Naive thymus-derived CD4-positive, alpha-beta T cell (primary cell): ENCODE measurements at places on chromosomes 13 and 19. TPM values are rescaled to one million over a fixed set of nuclear protein-coding genes. Genes with fewer than 3 reads are reported as not detected.

PSMD8 gene
- total RNA-seq: 75.8 TPM

VAV1 gene
- 97.2 TPM for total RNA-seq

SIGLEC9 gene
- total RNA-seq: 2.2 TPM

SCAF1 gene
- total RNA-seq: 35.0 TPM

GRCh38 chr19:2802826-2803225, 16.8 kb upstream of the ZNF554 start:
- DNase-seq: no peak

GRCh38 chr13:48437371-48437770, 24.5 kb upstream of the LPAR6 start:
- DNase-seq: no peak

DNA sequence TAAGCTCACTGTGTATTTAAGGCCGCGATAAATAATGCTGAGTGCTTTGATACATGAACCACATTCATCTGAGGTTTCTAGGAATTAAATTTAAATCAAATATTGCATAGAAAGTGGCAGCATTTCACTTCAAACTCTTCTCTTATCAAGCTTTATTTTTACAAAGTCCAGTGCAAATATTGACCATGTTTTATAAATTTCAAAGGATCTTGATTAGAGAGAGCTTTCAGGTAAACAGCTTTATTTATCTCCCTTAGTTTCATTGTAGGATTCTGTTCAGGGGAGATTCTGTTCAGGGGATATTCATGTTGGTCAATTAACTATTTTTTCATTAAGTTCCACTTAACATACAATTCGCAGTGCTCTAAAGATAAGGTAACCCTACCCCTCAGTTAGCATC, 249.7 kb upstream of the IRS2 start:
- no peak for DNase-seq

DNA sequence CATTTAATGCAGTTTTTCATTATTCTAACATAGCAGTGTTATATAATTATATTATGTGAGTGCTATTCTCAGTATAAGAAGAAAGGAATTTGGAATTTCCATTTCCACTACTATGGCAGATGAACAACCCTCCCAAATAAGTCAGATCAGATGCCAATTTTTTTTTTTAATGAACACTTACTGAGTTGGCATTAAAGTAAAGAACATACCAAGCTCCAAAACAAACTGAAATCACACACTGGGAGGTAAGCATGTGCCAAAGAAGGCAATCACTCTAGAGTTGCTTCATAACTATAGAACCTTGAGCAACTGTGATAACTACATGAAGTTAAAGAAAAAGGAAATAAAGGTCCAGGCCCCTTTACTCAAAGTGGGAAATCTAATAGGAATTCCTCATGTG, 90.3 kb downstream of the RNF17 start:
- DNase-seq: no peak

DNA sequence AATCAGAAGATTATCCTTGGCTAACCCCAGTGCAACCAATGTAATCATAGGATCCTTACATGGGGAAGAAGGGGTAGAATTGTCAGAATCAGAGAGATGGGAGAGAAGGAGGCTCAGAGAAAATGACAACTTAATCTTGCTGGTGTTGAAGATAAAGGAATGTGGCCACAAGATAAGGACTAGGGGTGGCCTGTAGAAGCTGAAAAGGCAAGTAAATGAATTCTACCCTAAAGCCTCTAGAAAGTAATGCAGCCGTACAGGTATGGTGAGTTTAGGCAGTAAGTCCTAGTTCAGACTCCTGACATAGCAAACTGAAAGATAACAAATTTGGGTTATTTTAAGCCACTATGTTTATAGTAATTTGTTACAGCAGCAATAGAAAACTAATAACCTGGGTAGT, 718.5 kb downstream of the SLITRK6 start:
- DNase-seq: no peak

DNA sequence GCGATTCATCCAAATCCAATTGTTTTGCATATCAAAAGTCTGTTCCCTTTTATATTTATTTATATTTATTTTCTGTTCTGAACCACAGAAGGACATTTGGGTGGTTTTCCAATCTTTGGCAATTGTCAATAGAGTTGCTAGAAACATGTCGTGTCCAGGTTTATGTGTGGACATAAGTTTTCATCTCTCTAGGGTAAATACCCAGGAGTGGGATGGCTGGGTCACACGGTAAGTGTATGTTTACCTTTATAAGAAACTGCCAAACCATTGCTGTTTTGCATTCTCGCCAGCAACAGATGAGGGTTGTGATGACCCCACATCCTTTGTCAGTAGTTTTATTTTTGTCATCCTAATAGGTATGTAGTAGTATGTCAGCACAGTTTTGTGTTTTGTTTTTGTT, 12.5 kb downstream of the AP1M1 start:
- no peak for DNase-seq

- no peak for DNase-seq
Observed at GRCh38 chr13:79966493-79966895, 374.4 kb downstream of the SPRY2 start.

GRCh38 chr19:3320354-3320670, 46.1 kb upstream of the NFIC start:
- DNase-seq: no peak

DNA sequence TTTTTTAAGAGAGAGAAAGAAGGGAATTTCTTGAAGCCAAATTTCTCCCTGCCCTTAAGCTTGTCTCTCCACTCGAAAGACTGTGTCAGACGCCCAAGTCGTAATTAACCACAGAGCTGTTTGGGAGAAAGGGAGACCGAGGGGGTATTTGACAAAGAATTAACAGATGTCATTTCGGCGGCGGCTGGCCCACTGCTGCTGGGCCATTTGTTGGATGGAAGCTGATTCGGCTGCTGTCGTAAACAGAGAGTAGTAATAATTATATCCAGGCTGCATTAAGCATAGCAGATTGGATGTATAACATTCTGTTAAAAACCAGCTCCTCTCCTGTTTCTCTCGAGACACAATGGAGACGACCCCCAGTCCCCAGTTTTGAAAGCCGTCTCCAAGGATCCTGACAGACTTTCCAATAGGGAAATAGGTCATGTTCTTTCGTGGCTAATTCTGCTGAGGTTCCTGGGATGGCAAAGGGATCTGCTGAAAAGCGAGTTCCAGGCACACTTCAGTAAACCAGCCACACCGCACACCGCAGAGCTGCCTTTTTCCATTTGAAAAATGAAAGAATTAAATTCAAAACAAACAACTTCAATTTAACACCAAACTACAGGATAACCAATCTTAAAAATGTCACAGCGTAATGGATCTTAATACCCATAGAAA, 71.5 kb downstream of the KCTD15 start:
- no peak for DNase-seq

DNA sequence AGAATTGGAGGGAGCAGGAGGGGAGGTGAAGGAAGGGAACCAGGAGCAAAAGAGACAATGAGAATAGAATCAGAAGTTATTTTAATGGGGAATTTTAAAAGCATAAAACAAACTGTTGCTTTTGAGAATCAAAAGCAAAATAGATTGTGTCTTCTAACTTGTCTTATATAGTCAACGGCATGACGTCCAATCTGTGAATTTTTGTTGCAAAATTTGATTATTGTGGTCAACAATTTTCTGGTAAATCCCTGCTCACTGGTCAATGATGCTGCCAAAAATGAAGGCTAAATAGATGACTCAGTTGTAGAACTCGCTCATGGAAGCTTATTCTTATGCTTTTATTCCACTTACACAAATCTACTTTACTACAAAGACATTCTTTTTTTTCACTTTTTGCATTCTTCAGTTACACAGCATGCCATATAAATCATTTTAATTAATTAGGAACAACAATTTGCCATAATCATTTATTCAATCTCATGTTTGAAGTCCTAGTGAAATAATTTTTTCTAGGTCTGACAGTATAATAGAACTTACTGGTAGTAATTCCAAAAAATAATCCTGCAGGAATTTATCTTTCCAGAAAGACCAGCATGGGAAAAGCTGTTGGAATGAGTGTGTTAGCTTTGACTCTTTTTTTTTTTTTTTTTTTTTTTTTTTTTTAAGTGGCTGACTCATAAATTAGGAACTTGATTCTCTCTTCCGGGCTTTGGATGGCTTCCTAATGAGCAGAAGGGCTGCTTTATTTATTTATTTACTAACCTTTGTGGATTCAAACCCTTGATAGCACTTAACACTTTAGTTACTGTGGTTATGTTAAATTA, 256.9 kb downstream of the SPRY2 start:
- no peak for DNase-seq

GRCh38 chr19:3668331-3669081, 31.8 kb downstream of the PIP5K1C start:
- no peak for DNase-seq

GRCh38 chr13:39538816-39539790, 63.9 kb downstream of the LHFPL6 start:
- DNase-seq: no peak

DNA sequence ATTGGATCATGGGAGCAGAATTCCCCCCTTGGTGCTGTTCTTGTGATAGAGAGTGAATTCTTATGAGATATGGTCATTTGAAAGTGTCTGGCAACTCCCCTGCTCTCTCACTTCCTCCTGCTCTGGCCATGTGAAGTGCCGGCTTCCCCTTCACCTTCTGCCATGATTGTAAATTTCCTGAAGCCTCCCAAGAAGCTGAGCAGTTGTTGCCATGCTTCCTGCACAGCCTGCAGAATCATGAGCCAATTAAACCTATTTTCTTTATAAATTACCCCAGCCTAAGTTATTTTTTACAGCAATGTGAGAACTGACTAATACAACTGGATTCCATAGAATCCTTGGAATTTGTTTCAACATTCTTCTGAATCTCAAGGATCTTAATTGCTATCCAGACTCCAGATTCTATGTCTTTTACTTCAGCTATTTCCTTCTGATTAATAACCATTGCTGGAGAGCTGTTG, 328.1 kb downstream of the SLITRK5 start:
- no peak for DNase-seq

DNA sequence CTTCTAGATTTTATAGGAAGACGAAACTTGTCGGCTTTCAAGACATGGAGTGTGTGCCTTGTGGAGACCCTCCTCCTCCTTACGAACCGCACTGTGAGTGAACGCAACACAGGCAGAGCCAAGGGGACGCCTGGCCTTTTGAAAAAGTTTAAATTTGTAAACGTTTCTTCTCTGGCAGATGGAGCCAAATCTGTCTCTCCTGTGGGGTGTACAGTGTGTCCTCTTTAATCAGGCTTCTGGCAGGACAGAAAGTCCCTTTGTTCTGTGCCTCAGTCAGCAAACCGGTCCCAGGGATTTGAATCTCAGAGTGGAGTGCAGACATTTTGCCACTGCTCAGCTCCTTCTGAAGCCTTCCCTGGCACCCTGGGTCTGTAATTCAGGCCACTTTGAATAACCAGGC, 56.5 kb downstream of the TNFRSF19 start:
- DNase-seq: no peak

- no peak for DNase-seq
Observed at GRCh38 chr19:45547965-45548609, 36.5 kb downstream of the OPA3 start.

- no peak for DNase-seq
Observed at GRCh38 chr19:14072535-14073260, at the start of gene MISP3. TSS of gene MISP3 (plus strand) at chr19:14072786. CDS start at chr19:14073310, 524 bp downstream.

- no peak for DNase-seq
Observed at GRCh38 chr19:11191934-11192333, 5.4 kb downstream of the KANK2 start.

DNA sequence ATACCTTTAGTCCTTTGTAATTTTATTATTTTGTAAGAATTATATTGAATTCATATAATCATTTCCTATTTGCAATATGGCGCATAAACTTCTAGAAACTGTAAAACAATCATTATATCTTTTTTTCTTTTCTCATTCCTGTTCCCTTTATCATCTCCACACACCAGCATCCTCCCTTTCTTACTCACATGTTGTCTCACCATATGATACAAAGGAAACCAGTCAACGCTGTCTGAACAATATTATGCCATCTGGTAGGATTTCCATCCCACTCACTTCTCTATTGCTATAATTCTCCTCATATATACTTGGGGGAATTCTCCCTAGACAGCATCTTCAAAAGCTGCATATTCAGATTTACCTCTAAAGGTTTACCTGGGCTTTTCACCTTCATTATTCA, 389.8 kb downstream of the NDFIP2 start:
- DNase-seq: no peak

- DNase-seq: no peak
Observed at GRCh38 chr13:20667857-20668437, 35.6 kb upstream of the IL17D start.

- DNase-seq: no peak
Observed at GRCh38 chr13:38090913-38091312, 221.3 kb upstream of the TRPC4 start.

GRCh38 chr19:6947745-6948144, 60.4 kb downstream of the ADGRE1 start:
- DNase-seq: no peak

- no peak for DNase-seq
Observed at GRCh38 chr19:4444765-4445741, 12.5 kb downstream of the UBXN6 start.

GRCh38 chr13:46812301-46812797, 15.4 kb upstream of the ESD start:
- no peak for DNase-seq

DNA sequence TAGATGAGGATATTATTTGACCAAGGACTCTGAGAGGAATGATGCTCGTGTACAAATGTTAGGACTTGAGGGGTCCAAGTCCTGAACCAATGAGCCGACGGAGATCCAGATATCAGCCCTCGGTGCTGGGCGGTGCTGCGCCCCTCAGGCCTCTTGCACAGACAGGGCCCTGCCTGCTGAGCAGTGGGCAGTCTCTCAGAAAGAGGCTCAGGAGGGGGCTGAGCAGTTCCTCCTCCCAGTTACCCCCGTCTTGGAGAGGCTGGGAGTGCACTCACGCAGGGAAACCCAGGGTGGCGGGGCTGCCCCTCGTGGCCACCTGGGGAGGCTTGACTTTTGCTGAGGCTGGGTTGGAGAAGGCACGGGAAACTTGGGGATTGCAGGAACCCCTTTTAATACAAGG, 18.4 kb downstream of the TEX29 start:
- DNase-seq: no peak

DNA sequence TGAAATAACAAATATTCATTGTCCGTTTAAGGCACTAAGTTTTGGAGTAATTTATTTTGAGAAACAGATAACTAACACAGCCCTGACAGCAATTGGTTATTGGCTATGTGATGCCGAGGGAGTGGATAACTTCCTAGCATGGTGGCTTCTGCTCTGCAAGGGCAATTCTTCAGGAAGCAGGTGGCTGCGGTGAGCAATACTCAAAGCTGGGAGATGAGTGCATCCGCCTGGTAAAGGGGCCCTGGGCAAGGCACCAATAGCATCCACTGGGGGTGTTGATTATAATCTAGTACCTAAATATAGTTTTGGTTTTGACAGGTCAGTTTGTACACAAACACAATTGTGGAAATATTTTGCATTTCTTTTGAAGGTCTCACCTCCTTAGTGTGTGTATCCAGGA, 41.0 kb downstream of the CCDC70 start:
- DNase-seq: no peak
